ENCODE measurements at places on chromosomes 5 and 9.

GRCh38 chr5:168992687-168993086, 308.3 kb downstream of the SLIT3 start:
- DNase-seq, result no peak

DNA sequence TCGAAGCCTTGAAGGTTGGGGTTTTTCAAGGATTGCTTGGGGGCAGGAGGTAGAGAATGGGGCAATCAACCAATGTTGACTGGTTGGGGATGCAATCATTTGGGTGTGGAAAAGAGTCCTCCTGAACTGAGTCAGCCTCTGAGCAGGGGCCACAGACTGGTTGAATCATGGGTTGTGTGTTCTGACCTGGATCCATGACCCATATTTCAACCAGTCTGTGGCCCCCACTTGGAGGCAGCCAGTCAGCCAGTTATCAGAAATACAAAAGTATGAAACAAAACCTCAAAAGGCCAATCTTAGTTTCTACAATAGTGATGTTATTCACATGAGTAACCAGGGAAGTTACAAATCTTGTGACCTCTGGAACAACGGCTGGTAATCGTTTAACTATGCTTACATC, 81.4 kb upstream of the RANBP6 start:
- DNase-seq, result no peak

DNA sequence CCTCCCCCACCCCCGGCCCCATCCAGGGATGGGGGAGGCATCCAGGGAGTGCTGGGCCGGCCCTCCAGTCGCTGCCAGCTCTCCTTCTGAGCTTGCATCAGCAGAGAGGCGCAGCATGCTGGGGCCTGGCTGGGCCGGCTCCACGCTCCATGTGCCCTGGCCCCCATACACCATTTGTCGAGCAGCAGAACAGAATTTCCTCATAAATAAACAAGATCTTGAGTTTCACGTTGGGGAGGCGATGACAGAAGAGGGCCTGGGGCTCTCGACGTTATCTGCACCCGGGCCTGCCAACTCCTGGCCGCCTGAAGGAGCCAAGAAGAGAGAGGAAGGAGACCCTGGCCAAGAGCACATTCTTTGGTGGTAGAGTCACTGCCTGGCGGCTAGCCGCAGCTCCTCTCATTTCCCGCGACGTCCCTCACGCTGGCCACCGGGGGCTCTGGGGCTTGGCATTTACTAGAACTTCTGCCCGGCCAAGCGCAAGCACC, 177.0 kb downstream of the FGF18 start:
- no peak for DNase-seq

GRCh38 chr9:113853333-113853732, 22.8 kb upstream of the ZNF618 start:
- DNase-seq, result peak; percentile 65

DNA sequence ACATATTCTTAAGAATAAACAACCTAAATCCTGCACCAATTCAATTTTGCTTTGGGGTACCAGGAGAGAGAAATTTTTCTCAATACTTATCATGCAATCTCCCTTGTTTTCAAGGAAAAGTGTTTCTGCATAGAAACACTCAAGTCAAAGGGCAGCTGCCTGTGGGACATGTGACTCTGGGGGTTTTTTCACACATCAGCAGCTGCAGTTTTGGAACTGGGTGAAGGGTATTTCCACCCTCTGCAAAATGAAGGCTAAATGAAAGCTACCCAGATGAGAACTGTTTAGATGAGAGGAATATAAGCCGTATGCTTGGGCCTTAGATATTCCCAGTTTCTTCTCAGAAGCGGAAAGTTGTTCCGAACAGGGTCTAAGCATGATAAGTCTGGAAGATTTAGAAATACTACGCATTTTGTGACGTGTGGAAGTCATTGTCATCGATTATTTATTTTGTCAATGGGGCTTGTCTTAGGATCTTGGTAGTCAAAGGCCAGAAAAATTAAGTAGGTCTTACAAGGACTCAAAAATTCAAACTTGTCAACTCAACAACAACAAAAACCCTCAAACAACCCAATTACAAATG, 64.3 kb upstream of the BOD1 start:
- DNase-seq, result no peak

DNA sequence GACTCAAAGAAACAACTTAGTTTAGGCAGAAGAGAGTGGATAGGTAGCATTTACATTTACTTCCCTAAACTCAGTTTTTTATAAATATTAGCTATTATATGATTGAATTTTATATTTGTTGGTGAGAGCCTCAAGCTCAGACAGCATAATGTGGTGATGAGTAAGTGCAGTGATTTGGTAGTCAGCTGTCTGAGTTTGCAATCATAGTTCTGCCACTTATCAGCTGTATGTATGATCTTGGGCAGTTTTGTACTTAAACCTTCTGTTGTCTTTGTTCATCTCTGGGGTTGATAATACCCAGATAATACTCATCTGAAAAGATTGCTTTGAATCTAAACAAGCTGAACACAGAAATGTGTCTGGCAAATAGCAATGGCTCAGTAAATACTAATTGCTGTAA, 108.8 kb downstream of the ANXA1 start:
- no peak for DNase-seq

GRCh38 chr5:107779437-107779836, 108.7 kb upstream of the EFNA5 start:
- no peak for DNase-seq

DNA sequence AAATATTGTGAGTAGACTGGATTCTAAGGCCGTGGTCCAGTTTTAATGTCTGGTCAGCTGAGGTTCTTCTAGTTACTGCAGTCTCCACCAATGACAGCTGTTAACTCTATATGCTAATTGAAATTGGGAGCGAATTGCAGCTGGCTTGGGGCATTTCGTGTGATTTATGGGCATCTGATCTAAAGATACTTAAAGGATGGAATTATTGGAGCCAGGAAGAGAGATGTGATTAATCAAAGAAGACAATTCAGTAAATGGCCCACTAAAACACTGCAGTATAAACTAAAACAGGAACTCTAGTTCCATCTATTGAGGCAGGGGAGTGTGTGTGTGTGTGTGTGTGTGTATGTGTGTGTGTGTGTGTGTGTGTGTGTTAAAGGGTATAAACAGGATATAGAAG, 157.5 kb upstream of the IQGAP2 start:
- DNase-seq, result no peak

DNA sequence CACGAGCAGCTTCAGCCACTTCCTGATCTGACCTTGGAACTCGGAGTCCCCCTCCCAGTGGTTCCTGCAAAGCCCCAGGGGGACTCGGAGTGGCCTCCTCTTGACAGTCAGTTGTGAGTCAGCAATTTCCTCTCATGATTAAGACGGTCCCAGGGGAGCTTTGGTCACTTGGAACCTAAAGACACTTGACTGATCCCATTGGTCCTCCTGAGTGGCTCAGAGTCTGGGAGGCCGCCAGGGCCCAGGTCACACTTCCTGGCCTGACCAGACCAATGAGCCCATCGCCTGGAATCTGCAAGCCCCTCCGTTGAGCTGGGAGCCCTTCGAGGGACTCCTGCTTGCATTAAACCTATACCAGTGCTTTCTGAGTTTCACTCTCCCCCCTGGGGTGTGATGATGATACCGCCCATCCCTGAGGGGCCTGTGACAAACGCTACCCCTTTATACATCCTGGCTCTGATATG, 29.1 kb downstream of the TSPAN17 start:
- DNase-seq, result no peak

GRCh38 chr9:69198521-69199220, 24.6 kb downstream of the TJP2 start:
- no peak for DNase-seq

DNA sequence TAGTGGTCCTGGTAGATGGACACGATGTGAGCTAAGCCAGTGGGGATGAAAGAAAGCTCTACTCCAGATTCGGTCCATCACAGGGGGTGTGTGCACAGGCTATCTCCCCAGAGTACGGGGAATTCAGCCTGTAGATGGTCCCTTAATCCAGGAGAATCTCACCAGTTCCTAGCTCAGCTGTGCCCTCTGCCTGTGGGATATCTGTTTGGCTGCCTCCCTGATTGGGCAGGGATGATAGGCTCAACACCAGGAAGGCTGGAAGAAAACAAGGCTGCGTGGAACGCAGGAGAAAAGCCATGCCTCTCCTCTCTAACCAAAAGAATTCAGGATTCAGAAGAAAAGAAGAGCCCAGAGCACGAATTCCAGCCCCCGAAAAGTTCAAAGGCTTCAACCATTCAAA, 40.9 kb downstream of the VLDLR start:
- no peak for DNase-seq

Data from hematopoietic multipotent progenitor cell treated with erythropoietin and hydrocortisone succinate and interleukin-3 and kit ligand, for 6 days (in vitro differentiated cells).